ENCODE measurements at places on chromosomes 6 and 20.

DNA sequence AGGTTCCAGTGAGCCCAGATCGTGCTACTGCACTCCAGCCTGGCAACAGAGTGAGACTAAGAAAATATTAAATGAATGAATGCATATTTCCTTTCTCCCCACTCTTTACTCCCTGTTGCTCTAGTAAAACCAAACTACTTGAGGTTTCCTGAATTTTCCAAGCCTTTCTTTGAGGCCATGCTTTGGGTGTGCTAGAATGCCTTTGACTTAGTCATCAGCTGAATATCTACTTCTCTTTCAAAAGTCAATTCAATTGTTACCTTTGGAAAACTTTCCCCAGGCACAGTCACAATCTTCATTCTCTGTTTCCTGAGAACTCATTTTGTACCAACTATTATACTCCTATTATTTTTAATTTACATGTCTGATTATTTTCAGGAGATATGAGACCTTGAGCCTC is 27.5 kb upstream of the CEP85L start:
- no peak for DNase-seq

GRCh38 chr20:615514-615913 is 5.4 kb upstream of the TCF15 start:
- no peak for DNase-seq

DNA sequence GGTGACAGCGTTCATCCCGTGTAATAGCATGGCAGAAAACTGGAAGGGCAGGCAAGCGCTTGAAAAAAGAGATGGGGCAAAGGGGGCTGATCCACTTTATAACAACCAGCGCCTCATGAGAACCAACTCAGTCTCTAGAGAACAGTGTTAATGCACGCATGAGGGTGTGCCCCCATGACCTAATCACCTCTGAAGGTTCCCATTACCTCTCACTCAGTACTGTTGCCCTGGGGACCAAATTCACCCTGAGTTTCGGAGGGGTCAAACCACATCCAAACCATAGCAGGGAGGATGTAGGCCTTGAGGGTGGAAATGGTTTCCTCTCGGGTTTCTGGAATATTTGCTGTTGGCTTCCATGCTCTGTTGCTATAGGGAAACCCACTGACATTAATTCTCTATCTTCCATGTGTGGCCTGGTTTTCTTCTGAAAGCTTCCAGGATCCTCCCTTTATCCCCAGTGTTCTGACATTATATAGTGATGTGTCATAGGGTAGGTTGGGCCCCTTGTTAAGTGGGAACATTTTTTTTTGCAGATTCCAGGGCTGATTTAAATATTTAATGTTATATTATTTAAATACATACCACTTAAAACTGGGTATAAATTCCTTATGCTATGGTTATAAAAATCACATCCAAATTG is 65.2 kb downstream of the PPP1R14C start:
- no peak for DNase-seq

DNA sequence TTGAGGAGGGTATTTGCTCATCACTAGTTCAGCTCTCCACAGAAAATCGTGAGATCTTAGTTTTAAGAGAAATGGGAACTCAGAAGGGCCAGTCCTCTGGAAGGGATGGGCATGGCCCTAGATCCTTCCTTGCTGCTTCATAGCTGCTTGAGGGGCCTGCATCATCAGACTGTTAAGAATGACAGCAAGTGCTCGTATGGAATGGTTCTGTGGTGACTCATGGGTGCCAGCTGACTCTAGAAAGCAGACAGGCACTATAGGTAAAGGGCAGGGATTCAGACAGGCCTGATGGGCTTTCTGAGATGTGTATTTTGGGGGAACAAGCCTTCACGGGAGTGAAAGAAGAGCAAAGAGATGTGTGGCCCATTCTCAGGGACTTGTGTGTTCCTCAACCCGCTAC is 90.8 kb downstream of the MYLK4 start:
- no peak for DNase-seq

DNA sequence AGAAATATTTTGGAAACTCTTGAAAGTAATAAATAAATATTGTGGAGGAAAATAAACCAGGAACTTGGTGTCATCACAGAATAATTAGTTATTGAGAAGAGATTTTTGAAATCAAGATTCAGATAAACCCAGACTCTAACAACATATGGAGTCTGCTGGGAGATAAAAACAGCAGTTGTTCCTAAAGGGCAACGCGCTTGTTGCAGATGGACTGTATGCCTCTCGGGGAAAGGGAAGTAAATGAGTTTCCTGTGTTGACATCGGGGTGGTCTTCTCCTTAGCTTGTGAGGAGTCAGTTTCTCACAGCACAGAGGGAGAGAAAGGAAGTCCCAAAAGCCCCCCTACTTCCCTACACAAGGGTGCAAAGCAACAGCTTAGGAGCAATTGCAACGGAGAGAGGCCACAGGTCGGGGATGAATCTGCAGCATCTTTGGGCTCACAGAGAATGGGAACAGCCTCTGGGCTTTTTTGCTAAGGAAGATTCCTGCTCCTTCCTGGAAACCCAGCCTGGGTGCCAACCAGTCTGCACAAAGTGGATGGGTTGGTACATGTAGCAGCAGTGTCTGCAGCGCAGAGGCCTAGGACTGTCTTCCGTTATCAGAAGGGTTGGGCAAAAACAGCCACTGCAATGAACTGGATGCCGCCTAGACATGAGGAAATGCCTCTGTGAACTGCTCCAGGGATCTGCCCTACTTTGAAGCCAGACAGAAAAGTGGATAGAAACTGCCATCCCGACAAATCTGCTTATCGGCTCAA is 603.0 kb upstream of the NRSN1 start:
- DNase-seq = no peak

DNA sequence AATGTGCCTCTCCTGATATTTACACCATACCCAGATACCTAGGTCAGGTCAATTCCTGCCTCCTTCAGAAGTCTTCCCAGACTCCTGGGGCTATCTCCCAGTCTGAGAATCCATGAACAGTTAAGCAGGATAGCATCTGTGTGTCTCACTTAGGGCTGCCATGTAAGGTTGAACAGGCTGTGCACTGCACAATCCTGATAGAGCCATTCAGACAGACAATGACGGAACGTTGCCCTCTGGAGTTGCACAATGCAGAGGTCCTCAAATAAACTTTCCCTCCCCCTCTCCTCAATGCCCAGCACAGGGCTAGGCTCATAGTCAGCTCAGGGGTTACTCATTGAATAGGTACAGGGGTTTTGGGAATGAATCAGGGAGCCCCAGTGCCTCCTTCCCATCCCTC is 89.7 kb downstream of the CD40 start:
- no peak for DNase-seq

GRCh38 chr20:61126369-61127195 is 125.5 kb upstream of the CDH4 start:
- DNase-seq = no peak

GRCh38 chr6:2641044-2641725 is 109.5 kb downstream of the MYLK4 start:
- DNase-seq = no peak

GRCh38 chr6:156597095-156597494 is 180.1 kb upstream of the ARID1B start:
- DNase-seq = no peak

GRCh38 chr20:13749811-13750210 is 34.9 kb downstream of the ESF1 start:
- no peak for DNase-seq
